Activated effector memory CD4-positive, alpha-beta T cell treated with Interleukin-2 at 50 U/mL for 16 hours (primary cell): ENCODE measurements at places on chromosomes 3 and 15.

DNA sequence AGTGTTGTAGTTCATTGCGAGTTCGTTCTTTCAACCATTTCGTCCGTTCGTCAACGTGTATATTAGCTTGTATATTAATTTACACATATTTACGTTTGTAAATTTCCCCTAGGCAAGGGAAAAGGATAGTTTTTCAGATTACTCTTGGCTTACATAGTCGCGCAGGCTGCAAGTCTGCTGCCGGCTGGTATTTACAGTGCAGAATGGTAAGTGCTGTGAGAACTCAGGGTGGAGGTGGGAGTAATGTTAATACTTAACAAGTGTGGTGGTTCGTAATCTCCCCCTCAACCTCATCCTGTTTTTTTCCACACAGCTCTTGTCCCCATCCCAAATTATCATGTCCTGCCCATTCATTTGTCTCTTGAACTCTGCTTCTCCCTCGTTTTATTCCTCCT is 766 bp downstream of the FAM98B start:
- no peak for DNase-seq

GRCh38 chr3:123080864-123081562 is 14.2 kb downstream of the PDIA5 start:
- DNase-seq: no peak

GRCh38 chr3:41847679-41848078 is 114.2 kb downstream of the ULK4 start:
- no peak for DNase-seq

DNA sequence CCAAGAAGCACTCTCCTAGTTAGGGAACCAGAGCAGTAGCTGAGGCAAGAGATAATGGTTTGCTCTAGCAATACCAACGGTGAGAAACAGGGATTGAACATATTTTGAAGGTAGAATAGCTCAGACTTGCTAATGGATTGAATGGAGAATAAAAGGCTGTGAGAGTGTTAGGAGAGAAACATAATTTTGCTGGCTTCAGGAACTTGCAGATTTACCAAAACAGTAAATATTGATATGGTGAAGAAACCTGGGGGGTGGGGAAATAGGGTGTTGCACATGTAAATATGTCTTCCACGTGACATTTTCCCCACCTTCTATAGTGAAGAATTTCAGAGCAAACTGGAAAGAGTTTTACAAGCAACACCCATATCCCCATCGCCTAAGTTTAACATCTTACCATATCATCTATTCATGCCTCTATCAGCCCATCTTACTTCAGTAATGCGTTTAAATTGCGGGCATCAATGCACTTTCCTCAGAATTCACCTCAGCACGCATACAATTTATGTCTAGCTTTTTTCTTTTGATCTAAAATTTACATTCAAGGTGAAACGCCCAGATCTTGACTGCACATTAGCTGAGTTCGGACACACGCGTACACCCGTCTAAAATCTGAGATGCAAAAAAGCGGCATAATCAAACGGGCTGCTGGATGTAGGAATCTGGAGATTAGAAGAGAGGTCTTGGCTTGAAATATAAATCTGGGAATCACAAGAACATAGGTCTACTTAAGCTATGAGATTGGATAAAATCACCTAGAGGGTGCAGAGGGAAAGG is 891 bp upstream of the NR1D2 start:
- no peak for DNase-seq

DNA sequence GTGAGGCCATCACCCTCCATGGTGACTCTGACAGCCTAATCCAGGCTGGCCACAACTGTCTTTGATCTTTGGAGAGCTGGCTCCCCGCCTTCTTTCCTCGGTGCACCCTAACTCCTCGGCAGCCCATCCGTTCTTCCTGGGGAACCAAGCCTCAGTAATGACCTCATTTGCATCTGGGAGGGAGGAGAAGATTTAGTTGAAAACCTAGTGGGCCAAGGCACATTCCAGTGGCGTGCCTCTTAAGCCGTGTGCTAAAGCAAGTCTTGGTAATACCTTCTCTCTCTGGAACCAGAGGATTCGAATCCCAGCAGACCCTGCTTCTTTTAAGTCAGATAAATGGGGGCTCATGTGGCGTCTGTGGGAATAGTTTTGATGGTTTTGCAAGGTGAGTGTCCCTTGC is 233.1 kb downstream of the EBLN2 start:
- no peak for DNase-seq

GRCh38 chr3:183195266-183195665 is 32.7 kb upstream of the LAMP3 start:
- no peak for DNase-seq

GRCh38 chr3:30638685-30639412 is 32.4 kb downstream of the TGFBR2 start:
- no peak for DNase-seq

DNA sequence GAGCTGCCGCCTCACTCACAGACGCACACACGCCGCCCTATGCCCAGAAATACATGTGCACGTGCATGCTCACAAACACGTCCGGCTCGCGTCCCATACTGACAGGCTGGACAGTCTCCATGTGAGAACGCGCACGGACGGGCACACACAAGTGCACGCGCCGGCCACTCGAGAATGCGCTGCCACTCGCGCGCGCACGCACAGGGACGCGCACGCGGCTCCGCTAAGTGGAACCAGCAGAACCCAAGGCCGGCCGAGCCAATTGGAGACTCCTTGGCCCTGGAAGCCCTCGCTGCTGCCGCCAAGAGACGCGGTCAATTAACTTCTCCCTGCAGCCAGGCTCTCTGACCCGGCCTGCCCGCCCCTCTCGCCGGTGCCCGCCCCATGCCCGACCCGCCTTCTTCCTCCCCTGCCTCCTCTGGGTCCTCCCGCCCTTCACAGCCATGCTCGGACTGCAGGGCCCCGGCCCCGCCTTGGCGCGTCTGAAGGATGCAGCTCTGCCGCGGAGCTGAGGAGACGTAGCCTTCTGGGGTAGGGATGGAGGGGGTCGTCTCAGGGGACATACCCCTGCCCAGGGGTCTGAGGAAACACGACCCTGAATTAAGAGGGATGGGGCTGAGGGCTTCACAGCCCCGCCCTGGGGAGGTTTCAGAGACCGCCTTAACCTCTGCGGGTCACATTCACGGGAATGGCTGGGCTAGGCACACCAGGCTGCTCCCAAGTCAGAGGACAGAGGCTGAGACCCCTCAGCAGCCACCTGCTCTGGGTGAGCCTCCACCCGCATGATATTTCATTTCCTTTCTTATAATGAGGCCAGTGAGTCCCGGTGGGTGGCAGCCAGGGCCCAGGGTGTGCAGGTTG is 15.0 kb downstream of the PTH1R start:
- DNase-seq: no peak

DNA sequence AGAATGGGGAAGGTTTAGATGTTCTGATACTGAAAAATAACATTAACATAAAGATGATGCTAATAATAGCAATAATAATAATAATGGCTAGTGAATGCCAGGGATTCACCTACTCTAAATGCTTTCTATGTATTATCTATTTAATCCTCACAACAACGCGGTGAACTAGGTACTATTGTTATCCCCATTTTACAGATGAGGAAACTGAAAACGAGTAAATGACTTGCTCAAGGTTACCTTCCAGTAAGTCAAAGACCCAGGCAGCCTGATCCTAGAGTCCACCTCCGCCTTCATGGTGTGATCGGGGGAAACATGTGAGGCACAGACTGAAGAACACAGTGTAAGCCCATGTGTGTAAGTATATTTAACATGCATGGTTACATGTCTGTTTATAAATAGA is 30.4 kb downstream of the LRRC2 start:
- DNase-seq: no peak

DNA sequence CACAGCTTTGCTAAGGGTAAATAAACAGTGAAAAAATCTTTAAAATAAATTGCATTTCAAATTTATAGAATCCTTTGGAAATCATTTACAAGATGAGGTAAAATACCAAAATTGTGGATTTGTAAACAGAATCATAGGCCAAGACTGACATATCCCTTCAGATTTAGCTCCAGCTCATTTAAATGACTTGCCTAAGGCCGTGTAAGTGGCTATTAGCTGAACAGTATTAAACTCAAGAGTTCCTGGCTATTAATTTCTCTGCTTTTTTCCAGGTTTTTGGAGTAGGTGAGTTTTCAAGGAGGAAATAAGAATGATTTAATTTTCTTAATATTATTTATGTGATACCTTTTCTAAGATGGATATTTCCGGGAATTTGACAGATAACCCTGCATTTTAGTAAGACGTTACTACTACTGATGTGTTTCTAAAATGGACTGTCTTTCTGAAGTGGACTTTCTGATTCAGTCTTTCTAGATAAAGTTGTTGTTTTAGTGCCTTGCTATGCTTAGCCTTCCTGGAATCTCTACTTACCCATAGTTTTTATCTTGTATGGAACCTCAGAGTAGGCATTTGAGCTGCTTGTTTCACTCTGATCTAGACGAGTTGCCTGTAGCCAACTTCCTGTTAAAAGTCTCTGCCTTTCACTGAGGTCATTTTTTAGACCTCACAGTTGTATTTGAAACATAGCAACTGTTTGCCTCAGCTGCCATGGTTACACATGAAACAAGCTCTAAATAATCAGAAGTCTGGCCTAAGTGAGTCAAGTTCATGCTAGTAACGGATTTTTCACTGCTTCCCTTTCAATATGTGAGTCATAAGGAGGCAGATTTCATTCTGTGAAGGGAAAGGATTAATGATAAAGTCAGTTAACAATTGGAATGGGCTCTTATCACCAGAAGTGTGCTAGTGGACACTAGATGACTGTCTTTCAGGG is 127.0 kb downstream of the KLHL25 start:
- no peak for DNase-seq

GRCh38 chr15:33872416-33873106 is 95.7 kb upstream of the CHRM5 start:
- DNase-seq: no peak

- no peak for DNase-seq
Measured at GRCh38 chr3:187105700-187106099, 33.6 kb downstream of the RPL39L start.

DNA sequence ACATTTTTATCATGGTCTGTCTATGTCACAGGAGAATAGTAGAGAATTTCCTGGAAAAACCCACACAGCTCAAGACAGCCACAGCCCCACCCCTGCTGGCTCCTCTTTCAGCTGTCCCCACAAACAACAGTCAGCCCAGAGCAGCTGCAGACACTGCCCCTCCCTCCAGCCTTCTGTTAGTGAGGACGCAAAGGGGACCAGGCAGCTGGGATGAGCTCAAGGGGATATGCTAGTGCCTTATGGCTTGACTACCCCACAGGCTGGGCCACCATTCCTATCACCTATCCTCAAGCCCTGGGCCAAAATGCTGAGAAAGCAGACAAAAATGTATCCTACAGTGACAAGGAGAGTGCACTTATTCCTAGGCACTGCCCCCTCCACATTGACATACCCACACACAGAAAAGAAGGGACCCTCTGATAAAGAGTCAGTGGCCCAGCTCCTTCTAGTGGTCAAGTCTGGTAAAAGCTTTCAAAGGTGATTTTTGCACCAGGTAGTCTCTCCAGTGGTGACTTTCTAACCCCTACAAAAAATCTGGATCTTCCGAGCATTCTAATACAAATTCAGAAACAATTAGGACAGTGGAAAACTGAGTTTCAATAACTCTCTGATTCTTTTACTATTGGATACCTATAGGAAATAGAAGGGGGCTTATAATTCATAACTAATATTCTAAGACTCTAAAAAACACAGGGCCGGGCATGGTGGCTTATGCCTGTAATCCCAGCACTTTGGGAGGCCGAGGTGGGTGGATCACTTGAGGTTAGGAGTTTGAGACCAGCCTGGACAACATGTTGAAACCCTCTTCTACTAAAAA is 3.0 kb upstream of the MAP1A start:
- peak; percentile 23 for DNase-seq

DNA sequence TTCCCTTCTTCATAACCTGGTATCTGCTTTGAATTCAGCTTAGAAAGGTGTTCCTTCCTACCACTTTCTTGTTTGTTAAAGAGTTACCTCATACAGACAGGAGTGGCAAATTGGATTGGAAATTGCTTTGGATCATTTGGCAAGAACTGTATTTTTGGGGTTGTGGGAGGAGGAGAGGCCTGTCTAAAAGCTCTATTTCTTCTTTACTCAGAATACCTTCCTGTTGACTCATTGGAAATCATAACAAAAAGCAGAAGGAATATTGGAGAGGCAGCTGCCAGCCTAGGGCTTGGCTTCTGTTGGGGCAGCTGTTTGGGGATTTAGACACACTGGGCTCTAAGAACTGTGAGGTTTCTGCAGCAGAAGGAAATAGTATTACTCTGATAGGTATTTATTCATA is 14.2 kb downstream of the IQGAP1 start:
- no peak for DNase-seq

DNA sequence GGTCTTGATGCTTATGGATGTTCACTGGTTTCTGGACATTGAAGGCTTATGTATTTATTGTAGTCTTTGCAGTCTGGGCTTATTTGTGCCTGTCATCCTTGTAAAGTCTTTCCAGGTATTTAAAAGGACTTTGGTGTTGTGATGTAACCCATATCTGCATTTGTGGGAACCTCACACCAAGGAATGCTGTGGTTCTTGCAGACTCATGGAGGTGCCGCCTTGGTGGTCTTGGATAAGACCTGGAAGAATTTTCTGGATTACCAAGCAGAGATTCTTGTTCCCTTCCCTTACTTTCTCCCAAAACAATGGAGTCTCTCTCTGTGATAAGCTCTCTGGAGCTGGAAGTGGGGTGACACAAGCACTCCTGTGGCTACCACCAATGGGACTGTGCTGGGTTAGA is 363.5 kb upstream of the NECTIN3 start:
- DNase-seq: no peak

DNA sequence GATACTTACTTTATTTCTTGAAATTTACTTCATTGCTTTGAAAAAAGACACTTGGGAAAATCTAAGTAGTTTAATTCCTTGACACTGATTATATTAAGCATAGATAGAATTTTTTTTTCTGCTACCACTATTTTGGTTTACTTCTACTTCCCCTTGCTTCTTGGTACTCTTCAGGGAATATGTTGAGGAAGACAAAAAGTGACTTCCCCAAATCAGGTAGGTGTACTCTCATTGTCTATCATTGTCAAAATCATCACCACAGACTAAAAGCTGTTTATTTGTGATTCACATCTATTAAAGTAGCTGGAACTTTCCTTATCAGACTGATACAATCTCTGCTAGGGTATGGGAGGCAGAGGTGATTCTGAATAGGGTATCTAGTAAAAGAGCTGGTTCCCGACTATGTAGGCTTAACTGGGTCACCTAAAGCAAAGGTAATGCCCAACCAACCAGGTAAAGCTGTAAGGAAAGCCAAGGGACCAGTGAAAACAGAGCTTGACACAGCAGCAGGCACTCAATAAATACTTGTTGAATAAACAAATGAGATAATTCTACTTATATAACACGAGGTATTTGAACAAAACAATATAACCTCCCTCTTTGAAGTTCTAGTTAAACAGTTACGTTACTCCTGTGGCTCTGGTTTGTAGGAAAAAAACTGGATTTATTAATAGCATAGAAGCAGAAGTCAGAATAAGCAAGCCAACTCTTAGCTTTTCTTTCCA is 346.9 kb downstream of the PLCL2 start:
- no peak for DNase-seq

GRCh38 chr3:113354307-113354706 is 87.0 kb downstream of the CFAP44 start:
- DNase-seq: no peak

- DNase-seq: no peak
Measured at GRCh38 chr3:113819866-113820265, 18.7 kb upstream of the GRAMD1C start.
